ENCODE measurements at places on chromosomes 5 and 9.

DNA sequence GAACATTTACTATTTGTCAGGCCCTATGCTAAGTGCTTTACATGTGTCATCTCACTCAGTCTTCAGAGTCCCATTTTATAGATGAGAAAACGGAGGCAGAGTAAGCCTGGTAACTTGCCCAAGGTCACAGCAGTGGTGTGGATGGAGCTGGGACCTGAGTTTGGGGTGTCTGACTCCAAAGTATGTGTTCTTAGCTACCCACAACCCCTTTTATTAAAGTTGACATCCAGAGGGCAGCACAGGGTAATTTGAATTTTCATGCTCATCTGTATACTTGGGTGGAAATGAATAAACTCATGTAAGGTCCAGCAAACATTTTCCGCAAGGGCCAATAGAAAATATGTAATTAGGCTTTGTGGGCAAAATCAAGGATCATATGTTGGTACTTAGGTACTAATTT is 93.4 kb upstream of the SLC25A48 start:
- DNase-seq: no peak

DNA sequence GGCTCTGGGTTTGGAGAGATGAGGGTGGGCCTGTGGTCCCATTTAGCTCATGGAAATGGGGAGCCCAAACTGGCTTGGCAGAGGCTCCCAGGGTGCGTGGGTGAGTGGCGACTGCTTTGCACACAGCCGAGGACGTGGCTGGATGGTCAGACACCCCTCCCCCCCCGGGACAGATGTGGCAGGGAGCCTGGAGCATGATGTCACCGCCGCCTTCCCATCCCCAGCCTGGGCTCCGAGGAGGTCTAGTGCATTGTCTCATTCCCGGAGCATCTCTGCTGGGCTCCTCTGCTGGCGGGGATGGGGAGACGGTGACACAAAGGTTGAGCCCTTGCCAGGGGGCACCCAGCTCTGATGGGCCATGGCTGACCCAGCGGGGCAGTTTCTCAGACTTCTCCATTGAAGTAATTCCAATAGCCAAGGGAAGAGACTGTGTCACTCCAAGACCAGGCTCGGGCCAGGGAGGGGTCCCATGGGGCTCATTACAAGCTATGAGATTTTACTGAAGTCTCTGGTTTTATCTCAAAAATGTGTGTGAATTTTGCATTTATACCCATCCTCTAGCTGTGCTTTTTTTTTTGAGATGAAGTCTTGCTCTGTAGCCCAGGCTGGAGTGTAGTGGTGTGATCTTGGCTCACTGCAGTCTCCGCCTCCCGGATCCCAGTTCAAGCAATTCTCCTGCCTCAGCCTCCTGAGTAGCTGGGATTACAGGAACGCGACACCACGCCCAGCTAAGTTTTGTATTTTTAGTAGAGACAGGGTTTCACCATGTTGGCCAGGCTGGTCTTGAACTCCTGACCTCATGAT is 36.1 kb downstream of the HMCN2 start:
- no peak for DNase-seq

DNA sequence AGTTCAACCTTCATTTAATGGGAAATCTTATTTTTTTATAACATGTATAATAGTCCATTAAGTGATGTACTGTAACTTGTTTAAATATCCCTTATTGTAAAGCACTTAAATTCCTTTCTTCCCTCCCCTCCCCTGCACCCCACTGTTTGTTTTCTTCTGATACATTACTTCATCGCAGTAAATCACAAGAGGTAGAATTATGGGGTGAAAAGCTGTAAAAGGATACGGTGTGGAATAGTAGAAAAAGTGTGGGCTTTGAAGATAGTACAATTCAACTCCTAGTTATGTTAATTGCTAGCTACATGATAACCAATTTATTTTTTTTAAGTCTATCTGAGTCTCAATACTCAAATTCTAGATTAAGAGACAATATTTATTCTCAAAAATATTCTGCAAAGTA is 41.9 kb upstream of the MACIR start:
- DNase-seq: no peak

- no peak for DNase-seq
These were observed 13.2 kb upstream of the HSPB3 start for GRCh38 chr5:54442271-54442670.

GRCh38 chr5:159040181-159040580 is 59.5 kb downstream of the EBF1 start:
- DNase-seq: no peak

Data from effector memory CD8-positive, alpha-beta T cell (primary cell).